NCI-H1417 treated with DMSO at 0.1 percent for 48 hours (cell line): ENCODE measurements at places on chromosomes 7 and 10.

- no peak for DNase-seq
Measured at GRCh38 chr7:44964384-44964830, 14.4 kb downstream of the MYO1G start.

DNA sequence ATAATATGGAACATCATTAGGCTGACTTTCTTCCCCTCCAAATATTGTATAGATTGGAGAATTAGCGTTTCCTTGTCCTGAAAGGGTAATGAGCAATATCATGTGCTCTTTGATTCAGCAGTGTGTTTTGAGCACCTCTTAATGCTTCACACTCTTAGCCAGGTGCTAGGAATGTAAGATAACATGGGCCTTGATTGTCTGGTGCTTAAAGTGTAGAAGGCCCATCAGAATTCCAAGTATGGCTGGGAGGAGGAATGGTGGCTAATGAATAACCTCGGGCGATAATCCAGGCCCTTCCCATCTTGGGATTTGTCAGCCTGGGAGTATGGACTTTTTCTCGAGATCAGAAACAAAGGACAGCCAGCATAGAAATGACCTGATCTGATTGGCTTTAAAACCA, 8.6 kb downstream of the TSPAN13 start:
- no peak for DNase-seq

DNA sequence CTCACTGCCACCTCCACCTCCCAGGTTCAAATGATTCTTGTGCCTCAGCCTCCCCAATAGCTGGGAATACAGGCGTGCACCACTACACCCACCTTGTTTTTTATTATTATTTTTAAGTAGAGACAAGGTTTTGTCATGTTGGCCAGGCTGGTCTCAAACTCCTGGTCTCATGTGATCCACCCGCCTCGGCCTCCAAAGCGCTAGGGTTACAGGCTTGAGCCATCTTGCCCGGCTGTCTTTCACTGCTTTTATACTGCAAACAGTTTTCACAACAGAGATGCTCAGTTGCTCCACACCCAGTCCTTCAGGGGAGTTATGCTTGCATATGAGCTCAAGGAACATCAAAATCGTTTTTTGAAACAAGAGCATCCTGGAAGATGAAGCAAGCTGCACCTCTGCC, 1.3 kb upstream of the PRR15 start:
- no peak for DNase-seq

DNA sequence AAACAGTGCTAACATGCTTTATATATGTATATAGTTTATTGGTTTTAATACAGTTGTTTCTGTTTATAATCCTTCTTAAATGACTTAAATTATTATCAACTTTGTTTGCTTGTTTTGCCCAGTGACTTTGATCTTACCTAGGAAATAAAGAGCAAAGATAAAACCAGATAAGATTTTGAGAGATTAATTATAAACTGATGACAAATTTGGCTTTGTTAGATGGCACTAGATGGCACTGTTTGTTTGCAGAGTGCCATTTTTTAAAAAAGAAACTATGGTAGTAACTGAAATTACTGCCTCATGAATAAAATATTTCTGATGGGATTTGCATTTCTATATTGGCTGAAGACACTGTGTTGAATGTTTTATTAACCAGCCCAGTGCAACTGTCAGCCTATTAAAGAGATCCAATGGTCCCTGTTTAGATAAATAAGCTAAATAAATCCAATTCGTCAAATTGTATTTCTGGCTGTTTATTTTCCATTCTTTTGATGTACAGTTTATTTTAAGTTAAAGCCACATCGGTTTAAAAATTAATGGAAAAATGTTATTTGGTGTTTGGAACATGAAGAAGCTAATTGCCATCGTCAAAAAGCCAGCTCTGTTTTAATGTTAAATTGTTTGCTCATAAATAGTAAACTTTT, 28.7 kb downstream of the VTI1A start:
- no peak for DNase-seq
